Spleen (tissue), 13 donors: ENCODE measurements at places on chromosomes 13 and 19.

- no peak for DNase-seq
Observed at GRCh38 chr19:4103080-4103433, 20.9 kb downstream of the MAP2K2 start.

GRCh38 chr13:44132710-44133109 lies 240.9 kb upstream of the SERP2 start:
- peak; percentile 89 for DNase-seq

DNA sequence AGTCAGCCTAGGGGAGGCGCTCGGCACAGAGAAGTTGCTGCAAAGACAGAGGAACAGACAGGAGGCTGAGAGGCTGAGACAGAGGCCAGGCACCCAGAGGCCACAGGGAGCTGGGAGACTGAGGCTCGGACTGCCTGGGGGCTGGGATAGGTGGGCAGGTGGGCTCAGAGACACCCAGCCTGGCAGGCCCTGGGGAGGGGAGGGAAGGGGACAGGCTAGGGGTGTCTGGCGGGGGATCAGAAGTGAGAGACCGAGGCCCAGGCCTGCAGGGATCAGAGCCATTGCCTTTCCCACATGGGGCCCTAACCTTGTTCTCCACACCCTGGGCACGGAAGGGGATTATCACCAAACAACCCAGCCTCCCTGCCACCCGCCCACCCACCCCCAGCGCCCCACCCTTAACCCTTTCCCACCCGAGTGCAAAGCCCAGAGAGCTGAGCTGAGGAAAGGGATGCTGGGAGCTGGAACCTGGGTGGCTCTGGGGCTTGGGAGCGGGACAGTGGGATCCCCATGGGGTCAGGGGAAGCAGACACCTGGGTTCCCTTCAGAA lies 1.3 kb downstream of the NTN5 start:
- DNase-seq: no peak

GRCh38 chr19:46134527-46134926 lies 10.0 kb upstream of the IGFL3 start:
- no peak for DNase-seq

DNA sequence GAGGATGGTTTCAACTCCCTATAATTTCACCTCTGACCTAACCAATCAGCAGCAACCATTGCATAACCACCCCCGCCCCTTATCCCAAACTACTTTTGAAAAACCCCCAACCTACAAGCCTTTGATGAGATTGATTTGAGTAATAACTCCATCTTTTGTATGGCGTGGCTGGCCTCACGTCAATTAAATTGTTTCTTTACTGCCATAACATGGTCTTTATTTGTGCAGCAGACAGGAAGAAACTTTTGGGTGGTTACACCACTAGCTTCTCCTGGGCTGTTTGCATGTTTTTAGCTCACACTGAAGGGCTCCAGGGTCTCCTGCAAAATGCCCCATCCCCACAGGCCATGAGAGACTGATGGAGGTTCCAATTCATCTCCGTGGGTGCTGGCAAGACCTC lies 34.0 kb upstream of the PEG3 start:
- no peak for DNase-seq

GRCh38 chr13:93328943-93329342 lies 102.3 kb downstream of the GPC6 start:
- no peak for DNase-seq

DNA sequence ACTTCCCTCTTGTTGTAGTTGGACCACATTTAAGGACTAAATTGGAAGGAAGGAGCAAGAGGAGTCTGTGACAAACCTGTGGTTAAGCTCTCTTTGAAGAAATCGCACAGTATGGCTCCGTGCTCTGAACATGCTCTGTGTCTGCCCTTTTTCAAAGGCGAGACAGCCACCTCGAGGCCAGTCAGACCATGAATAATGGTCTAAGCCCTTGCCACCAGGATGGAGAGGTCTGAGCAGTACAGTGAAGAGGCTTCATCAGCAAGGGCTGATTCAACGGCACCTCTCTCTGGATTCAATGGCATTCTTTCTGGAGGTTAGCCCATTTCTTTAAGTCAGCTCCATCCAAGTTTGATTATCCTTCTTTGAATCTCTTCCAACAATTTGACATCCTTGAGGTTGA lies 30.9 kb downstream of the FAM216B start:
- no peak for DNase-seq

DNA sequence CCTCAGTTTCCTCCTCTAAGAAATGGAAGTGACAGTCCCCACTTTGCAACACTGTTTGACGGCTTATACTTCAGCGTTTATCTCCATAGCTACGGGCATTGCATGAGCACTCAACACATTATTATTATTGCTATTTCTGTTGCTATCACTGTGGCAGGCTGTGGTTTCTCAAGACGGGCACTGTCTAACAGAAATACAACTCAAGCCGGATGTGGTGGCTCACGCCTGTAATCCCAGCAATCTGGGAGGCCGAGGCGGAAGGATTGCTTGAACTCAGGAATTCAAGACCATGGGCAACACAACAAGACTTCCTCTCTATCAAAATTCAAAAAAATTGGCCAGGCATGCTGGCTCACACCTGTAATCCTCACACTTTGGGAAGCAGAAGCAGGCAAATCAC lies 4.9 kb upstream of the ZSWIM4 start:
- DNase-seq: peak; percentile 76

DNA sequence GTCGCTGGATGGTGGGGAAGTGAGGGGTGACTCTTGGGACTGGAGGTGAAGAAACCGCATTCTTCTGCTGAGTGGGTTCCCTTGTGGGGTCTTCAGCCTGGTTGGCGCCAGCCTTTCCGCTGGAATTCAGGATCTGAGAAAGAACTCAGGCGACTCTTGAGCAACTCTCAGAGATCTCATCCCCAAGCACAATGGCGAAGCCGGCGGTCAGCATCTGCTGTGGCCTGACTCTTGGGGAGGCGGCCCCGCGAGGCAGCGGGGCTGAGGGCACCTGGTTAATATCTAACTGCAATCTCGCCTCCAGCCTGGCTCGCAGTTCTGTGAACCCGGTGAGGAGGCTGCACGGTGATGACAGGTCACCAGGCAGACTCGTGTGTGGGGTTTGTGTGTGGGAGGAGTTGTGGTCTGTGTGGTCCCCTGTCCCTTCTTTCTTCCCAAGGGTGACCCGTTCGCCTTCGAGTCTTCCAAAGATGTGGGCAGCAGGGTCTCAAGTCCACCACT lies 883 bp downstream of the ZNF441 start:
- peak; percentile 85 for DNase-seq

DNA sequence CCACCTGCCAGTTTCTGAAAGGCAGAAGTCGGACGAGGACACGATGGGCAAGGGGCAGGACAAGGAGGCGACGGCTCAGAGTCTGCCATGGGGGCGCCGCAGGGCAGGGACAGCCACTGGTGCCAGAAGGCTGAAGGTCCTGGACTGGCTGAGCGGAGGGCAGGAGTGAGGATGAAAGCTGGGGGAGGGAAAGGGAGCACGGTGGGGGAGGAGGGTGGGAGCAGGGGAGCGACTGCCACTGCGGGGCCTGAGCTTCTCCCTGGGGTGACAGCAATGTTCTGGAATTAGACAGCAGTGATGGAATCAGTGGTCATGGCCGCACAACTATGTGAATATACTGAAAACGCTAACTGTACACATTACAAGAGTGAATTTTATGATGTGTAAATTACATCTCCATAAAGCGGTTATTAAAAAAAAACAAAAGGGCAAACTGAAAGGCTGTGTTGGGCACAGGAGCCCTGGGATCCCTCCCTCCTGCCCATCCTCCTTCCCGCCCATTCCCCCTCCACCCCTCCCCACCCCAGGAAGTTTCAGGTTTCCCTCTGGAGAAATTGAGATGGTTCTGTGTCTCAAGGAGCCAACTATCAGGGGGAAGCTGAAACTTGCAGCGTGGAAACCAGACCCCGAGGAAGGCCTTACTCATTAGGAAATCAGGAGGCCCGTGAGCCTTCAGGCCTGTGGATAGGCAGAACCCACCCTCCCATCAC lies 15.9 kb downstream of the MLLT1 start:
- DNase-seq: no peak

GRCh38 chr13:89737051-89737450 lies 1610.4 kb upstream of the MIR17HG start:
- no peak for DNase-seq

- no peak for DNase-seq
Observed at GRCh38 chr19:14450168-14450874, 17.2 kb downstream of the PKN1 start.

DNA sequence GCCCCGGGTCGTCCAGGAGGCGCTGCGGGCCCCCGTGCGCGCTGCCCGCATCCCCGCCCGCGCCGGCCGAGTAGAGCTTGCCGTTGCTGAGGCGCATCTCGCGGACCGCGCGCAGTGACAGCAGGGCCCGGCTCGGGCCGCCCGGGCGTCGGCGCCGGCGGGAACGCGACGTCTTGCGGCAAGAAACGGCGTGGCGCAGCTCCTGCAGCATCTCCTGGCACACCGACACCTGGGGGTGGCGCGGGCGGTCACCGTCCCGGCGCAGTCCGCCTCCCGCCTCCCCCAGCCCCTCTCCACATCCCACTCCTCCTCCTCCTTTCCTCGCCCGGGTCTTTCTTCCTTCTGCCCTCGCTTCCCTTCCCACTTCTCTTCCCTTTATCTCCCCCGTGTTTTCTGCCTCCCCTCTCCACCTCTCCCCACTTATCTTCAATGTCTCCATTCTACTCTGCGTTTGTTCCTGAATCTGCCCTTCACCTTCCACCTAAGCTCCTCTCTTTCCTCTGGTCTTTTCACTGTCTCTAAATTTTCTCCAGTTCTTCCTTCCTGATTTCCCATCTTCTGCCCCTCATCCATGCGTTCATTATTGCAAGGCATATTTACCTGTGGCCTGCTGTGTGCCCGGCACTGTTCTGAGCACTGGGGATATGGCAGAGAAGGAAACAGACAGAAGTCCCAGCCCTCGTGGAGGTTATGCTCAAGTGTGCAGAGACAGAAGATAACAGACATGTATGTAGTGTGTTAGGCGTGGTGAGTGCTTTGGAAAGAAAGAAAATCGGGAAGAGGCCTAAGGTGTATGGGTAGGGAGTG lies 5.2 kb upstream of the ATP1A3 start:
- no peak for DNase-seq

- no peak for DNase-seq
Observed at GRCh38 chr13:35780613-35781012, 304.1 kb upstream of the MAB21L1 start.

DNA sequence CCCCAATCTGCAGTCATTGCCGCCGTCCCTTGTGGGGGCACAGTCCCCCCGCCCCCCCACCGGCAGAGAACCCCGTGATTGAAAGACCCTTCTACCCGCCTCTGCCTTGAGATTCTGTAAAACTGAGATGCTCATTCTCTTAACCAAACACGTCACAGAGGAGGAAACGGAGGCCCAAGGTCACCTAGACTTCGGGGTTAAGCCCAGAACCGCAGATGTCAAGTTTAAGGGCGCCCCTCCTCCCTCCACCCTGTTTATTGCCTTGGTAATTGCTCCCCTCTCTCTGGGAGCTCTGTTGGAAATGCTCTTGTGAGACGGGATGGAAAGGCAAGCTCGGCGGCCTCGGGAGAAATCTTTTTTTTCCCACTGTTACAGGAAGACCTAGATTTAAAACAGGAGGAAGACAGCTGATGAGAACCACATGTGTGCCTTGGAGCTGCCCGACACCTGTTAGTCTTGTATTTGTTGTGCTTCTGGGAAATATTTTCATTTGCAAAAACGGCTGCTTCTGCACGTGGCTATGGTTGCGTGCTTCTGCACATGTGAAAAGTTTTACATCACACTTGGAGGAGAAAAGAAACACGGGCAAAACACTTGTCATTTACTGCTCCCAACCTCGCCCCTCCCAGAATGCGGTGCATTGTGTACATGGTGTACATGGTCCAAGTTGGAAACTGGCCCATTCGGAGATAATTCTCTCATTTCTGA lies 1.1 kb upstream of the MED26 start:
- DNase-seq: no peak

DNA sequence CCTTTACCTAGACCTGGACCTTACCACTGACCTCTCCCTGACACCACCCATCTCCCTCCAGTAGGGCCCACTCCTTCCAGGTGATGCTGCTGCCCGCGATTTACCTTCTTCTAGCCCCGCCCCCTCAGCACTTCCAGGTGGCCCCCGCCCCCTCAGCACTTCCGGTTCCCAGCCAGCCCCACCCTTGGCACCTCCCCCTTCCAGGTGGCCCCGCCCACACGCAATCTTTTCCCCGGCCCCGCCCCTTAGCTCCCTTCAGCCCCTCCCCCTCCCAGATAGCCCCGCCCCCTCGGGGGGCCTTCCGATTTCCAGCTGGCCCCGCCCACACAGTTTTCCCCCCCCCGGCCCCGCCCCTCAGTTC lies 586 bp downstream of the LIG1 start:
- peak; percentile 95 for DNase-seq

DNA sequence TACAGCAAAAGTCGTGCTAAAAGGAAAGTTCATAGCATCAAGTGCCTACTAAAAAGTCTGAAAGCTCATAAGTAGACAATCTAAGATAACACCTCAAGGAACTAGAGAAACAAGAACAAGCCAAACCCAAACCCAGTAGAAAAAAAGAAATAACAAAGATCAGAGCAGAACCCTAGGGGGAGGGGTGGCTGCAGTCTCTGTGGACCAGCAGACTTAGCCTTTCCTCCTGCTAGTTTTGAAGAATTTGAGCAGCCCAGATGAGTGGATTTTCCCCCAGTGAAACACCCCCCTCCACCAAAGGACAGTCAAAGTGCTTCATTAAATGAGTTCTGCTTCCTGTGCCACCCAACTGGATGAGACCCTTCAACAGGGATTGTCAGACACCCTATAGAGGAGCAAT lies 2.6 kb upstream of the ZNF486 start:
- no peak for DNase-seq

- no peak for DNase-seq
Observed at GRCh38 chr19:46499692-46500091, 4.0 kb upstream of the PNMA8B start.

GRCh38 chr13:101343128-101343787 lies 73.0 kb downstream of the NALCN start:
- no peak for DNase-seq

GRCh38 chr13:38398711-38399493 lies 49.3 kb downstream of the UFM1 start:
- no peak for DNase-seq

DNA sequence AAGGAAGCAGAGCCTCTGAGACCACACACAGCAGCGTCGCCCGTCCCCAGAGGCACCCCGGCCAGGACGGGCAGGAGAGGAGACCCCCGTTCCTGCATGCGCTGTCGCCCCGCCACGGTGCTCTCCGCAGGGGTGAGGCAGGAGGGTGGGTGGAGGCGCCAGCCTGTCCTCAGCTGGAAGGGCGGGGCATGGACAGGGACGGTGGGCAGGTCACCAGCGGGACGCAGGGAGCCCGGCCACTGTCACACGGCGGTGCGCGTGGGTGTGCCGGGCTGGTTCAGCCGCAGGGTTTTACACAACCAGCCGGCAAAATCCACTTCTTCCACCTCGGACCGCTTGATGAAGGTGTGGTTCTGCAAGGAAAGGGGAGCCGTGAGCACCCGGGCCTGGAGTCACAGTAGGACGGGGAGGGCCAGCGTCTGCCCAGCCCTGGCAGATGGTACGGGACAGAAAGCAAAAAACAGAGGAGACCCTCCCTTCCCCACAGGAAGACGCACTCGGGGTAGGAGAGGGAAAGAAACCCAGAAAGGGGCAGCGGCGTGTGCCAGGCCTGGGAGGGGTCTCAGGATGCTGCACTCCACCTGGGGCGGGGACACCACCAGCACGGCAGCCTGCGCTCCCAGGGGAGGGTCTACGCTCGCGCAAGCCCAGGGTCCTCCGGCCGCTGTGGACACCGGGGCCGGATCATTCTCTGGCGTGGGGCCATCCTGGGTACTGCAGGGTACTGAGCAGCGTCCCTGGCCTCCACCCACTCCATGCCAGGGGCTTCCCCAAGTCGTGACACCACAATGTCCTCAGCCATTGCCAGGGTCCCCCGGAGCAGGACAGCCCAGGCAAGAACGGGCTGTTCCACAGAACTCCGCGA lies 23.9 kb upstream of the ZBTB7A start:
- no peak for DNase-seq
